Naive thymus-derived CD8-positive, alpha-beta T cell (primary cell): ENCODE measurements at places on chromosomes 3 and 15. TPM values are rescaled to one million over a fixed set of nuclear protein-coding genes. Genes with fewer than 3 reads are reported as not detected.

Gene SUCLG2
- total RNA-seq: 62.7 TPM

Gene TIGIT
- 5.0 TPM for total RNA-seq

Gene GPR156
- not detected for total RNA-seq

Gene ROPN1
- total RNA-seq: not detected

Gene AMIGO3
- total RNA-seq: 1.1 TPM

GRCh38 chr3:168034152-168034928, 61.4 kb downstream of the GOLIM4 start:
- H3K4me3 ChIP-seq: no peak overlapping the region
- H3K4me1 ChIP-seq: no peaks in the 10 kb centered on the region
- peaks cover 4% of the 10 kb centered on the region for H3K27me3 ChIP-seq
- H3K27ac ChIP-seq: no peak overlapping the region

DNA sequence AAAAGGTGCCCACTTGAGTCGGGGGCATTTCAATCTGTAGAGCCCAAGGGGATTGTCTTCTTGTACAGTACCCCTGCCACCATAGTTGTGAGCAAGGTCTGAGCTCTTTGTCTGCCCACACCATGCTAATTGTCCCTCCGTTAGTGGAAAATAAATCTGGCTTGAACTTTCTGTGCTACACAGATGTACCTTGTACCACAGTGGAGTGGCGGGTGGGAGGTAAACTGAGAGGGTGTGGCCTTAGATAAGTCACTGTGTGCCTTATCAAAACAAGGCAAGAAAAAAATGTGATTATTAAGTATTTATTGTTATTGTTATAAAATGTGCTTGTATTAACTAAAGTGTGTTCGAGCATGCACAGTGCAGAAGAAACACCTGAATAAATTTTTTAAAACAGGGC, 242.9 kb upstream of the C2CD4B start:
- H3K27me3 ChIP-seq: peaks cover 29% of the 10 kb centered on the region
- DNase-seq: no peak
- peaks cover 5% of the 10 kb centered on the region for H3K36me3 ChIP-seq
- no peaks in the 10 kb centered on the region for H3K4me1 ChIP-seq
- H3K4me3 ChIP-seq: no peak overlapping the region

DNA sequence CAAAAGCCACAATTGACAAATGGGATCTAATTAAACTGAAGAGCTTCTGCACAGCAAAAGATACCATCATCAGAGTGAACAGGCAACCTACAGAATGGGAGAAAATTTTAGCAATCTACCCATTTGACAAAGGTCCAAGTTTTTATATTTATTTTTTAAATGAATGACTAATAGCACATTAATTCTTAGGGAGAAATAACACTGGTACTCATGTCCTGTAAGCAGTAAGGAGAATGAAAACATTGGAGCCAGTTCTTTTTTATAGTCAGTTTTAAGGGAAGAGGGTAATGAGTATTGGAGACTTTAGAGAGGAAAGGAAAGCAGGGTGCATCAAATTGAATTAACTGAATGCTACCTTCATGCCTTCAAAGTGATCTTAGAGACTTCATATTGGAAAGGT, 404.7 kb upstream of the TGFBR2 start:
- H3K4me3 ChIP-seq: no peak overlapping the region
- H3K36me3 ChIP-seq: no peaks in the 10 kb centered on the region

DNA sequence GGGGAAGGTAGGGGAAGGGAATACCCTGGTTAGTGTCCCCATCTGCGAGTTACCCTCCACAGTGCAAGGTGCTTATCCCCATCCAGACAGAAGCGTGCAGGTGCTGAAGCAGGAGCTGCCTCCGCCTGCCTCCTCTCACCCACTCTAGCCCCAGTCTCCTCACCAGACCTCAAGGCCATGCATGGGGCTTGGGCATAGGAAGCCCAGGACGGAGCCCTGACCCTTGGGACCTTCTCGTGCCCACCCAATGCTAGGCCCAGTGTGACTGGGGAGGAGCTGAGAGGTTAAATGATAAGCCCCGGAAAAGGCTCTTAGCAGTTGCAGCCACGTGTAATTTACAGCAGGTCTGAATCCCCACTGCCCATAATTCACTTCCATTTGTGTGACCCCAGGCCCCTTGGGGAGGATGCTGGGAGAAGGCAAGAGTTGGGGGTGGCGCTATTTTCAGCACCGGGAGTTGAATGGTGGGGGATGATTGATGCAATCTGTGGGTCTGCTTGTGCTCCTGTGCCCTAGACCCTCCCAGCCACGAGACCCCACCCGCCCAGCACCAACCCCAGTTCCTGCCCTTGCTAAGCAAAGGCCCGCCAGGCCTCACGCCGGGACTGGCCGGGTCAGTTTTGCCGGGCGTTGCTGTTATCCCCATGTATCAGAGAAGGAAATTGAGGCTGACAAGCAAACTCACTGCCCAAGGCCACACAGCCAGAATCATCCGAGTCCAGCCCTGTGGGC, 14.5 kb upstream of the PLXND1 start:
- H3K4me3 ChIP-seq: no peak overlapping the region
- peaks cover 8% of the 10 kb centered on the region for H3K4me1 ChIP-seq
- H3K27me3 ChIP-seq: peaks cover 16% of the 10 kb centered on the region
- no peak for DNase-seq
- H3K36me3 ChIP-seq: no peaks in the 10 kb centered on the region
- H3K27ac ChIP-seq: no peak overlapping the region

DNA sequence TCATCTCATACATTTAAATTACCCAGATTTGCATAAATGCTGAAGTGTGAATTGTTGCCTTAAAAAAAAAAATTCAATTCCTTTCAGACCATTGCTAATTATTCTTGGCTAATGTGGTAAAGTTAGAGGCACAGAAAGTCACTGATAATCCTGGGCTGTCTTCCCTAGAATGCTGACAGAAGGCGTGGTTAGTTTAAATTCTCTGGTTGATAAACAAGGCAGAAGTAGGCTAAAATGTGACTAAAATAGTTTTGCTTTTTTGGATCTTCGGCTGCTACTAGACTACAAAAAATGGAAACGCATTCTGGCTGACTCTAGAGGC, 193.7 kb downstream of the OTOL1 start:
- H3K27me3 ChIP-seq: no peaks in the 10 kb centered on the region
- DNase-seq: no peak
- H3K36me3 ChIP-seq: no peaks in the 10 kb centered on the region
- no peaks in the 10 kb centered on the region for H3K4me1 ChIP-seq

DNA sequence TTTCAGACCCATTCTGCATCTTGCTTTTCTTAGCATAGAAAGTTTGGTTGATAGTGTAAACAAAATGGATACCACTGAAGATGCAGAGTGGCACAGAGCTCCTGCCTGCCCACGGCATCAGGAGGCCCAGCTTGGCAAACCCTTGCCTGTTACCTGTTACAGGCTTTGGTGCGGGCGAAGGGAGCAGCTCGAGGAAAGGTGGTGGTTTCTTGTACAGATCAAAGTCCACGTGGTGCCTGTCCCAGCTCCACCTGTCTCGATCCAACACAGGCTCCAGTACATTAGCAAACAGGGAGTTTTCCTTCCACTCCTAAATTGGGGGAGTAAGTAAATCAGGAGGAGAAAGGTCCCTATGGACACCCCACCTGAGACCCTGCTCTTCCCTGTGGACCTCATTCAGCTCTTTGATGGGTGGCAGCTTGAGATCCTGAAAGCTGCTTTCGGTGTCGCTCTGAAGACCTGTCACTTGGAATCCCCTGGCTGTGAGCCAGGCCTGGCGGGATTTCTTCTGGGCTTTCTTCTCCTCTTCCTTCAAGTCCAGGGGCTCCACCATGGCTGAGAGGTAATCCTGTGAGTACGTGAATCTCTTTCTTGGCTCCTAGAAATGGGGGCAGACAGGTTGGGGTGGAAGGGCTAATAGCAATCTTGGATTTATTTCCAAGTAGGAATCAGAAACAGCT, 35.7 kb downstream of the ACAD9 start:
- H3K27ac ChIP-seq: no peak overlapping the region
- H3K36me3 ChIP-seq: peaks cover 74% of the 10 kb centered on the region
- H3K4me3 ChIP-seq: no peak overlapping the region
- no peaks in the 10 kb centered on the region for H3K27me3 ChIP-seq
- DNase-seq: no peak

- no peaks in the 10 kb centered on the region for H3K27me3 ChIP-seq
- peak overlapping the region; percentile 93 for H3K4me3 ChIP-seq
- DNase-seq: no peak
- H3K36me3 ChIP-seq: peaks cover 92% of the 10 kb centered on the region
Observed at GRCh38 chr3:16301507-16301906, 36.5 kb downstream of the OXNAD1 start.

DNA sequence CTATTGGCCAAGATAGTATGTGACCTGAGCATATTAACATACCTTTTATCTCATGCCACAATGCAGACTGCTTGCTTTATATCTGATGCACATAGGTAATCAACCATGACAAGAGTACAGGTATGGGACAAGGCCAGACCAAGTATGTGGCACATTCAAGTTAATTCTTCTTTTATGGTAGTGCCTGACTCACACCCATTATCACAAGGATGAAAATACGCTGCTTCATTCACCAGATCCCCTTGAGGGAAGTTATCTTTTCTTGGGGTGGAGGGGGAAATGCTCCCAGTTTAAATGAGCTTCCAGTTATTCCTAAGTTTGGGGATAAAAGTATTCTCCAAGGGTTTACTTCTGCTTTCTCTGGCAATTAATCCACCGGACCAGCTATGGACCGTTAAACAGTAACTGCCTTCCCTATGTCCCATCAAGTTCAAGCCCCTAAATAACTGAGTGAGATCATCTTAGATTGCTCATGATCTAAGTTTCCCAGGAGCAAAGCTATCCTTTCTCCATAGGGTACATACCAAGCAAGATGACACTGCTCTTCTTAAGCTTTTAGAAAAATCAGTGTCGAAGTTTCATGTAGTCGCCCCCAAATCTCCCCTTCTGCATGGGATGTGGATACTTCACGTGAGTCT, 1.9 kb downstream of the COL8A1 start:
- no peak overlapping the region for H3K4me3 ChIP-seq
- no peak overlapping the region for H3K27ac ChIP-seq
- H3K27me3 ChIP-seq: peaks cover 65% of the 10 kb centered on the region
- DNase-seq: no peak
- H3K36me3 ChIP-seq: no peaks in the 10 kb centered on the region

- H3K27ac ChIP-seq: no peak overlapping the region
- no peak for DNase-seq
- peaks cover 6% of the 10 kb centered on the region for H3K27me3 ChIP-seq
Observed at GRCh38 chr15:45201869-45202268, 14.1 kb upstream of the SHF start.

DNA sequence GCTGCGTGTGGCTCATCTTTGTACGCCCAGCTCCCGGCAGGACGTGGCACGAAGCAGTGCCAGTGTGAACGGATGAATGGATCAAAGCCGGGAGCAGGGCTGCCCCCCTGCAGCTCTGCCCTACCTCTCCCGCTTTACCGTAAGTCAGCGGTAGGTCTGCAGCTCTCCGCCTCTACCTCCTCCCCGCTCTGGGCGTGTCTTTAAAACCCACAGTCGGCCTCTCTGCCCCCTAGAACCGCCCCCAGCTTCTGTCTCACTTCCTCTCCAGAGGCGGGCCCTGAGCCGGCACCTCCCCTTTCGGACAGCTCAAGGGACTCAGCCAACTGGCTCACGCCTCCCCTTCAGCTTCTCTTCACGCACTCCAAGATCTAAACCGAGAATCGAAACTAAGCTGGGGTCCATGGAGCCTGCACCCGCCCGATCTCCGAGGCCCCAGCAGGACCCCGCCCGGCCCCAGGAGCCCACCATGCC, at the start of gene PML:
Gene PML, plus strand, starts transcription at position 304 of the 471 bp plus-strand sequence. Its CDS starts 97 bp downstream, at position 401.
- H3K27me3 ChIP-seq: no peaks in the 10 kb centered on the region
- H3K36me3 ChIP-seq: peaks cover 15% of the 10 kb centered on the region
- peak within 1 kb of the TSS; percentile 98 for H3K4me3 ChIP-seq
- H3K4me1 ChIP-seq: peaks cover 34% of the 10 kb centered on the region
- peak within 1 kb of the TSS; percentile 98 for H3K27ac ChIP-seq

DNA sequence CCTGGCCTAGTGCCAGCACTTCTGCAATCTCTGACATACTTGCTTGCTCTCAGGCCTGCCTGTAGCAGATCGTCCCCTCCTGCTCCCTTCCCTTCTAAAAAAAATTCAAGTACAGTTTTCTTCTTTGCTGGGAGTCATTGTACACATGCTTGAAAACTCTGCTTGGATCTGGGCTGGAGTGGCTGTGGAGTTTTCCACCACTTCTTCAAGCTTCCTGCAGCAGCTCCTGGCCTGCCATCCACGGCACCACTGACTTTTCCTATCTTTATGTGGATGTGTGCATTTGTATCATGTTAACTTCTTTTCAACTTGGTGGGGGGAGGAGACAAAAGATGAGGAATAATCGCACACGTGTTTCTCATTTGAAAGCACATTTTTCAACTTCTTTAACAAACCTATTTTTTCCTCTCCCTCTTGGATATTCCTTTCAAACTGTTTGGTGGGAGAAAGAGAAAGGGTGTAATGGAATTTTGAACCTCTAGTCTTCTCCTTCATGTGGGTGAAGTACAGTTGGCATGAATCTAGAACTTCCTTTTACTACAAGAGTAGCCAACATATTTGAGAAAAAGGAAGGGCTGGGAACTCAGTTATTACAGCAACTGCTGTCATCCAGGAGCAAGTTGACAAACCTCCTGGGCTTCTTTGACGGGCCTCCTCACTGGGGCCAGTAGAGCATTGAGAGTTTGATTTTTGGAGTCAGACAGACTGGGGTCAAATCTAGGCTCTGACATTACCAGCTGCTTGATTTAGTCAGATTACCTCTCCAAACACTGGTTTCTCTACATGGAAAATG, 61.2 kb upstream of the LRTM1 start:
- no peak overlapping the region for H3K4me3 ChIP-seq
- H3K36me3 ChIP-seq: no peaks in the 10 kb centered on the region
- H3K27ac ChIP-seq: no peak overlapping the region
- no peak for DNase-seq

DNA sequence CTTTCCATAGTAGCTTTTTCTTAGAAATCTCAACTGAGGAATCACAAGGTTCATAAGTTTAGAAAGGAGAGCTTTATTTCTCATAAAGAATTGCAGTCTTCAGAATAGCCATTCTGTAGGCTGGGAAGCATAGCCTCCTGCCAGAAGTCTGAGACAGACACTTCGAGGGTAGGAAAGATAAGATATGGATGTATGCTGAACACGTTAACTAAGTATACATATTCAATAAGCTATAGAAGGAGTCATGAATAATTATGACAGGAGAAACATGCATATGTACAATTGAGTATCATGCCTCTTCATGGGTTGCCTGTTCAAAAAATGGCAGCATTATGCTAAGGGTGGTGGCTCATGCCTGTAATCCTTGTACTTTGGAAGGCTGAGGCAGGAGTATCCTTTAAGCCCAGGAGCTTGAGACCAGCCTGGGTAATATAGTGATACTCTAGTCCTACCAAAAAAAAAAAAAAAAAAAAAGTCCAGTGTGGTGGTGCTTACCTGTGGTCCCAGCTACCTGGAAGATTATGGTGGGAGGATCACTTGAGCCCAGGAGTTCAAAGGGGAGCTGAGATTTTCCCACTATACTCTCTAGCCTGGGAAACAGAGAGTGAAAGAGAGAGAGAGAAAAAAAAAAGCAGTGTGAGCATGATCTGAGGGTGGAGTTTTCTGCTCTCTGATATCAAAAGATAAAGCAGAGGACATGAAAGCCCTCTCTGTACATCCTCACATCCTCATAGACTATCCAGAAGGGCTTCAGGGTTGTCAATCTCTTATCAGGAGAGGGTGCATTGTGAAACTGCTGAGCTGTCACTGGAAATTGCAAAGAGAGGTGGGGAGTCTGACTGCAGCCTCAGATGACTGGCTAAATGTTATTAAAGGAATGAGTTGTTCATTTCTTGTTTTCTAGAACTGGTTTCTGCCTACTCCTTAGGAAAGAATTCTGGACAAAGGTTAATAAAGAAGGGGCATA, 23.6 kb upstream of the CADPS start:
- H3K27me3 ChIP-seq: no peaks in the 10 kb centered on the region
- H3K27ac ChIP-seq: peak overlapping the region; percentile 23
- no peaks in the 10 kb centered on the region for H3K36me3 ChIP-seq
- H3K4me1 ChIP-seq: no peaks in the 10 kb centered on the region
